Fibroblast of skin of right biceps (primary cell): ENCODE measurements at places on chromosomes 13 and 19.
A peak's percentile ranks its signal among the peaks of the same experiment; 100 is the strongest.

GRCh38 chr13:23561261-23561660 lies 9.0 kb upstream of the TNFRSF19 start:
- DNase-seq, result no peak

DNA sequence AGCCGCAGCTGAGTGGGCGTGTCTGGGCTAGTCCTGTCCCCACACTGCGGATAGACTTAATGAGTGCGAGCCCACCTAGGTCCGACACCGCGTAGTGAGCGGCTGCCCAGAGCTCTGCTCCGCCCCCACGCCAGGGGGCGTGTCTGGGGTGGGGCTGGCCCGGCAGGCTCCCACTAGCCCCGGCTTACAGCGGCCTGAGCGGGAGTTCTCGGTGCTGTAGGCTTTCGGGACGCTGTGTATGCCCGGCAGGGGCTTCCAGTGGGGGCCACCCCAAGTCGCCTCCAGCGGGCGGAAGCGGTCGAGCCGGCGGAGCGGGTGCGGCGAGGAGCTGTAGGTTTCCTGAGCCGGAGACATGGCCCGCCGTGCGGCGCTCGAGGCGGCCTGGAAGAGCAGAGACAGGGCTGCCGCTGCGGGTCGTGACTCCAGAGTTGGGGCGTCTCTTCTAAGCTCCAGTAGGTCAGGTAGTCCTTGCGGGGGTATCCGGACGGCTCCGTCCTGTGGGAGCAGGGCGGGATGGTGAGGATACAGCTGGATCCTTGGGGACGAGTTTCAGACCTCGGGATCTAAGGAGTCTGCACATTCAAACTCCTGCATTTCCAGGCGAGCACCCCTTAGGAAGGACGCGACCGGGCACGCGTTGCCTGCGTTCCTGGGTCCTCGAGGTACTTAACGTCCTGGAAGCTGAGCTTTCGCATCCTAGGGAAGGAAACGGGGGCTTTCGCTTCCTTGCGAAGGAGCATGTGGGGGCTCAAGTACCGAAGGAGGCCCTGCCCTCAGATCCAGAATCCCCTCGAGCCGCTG lies 1.2 kb downstream of the CGB7 start:
- peak; percentile 58 for DNase-seq

GRCh38 chr19:46926170-46927071 lies 65.6 kb downstream of the ARHGAP35 start:
- DNase-seq, result peak; percentile 36

- no peak for DNase-seq
Measured at GRCh38 chr19:23481043-23481442, 85.8 kb upstream of the ZNF91 start.

DNA sequence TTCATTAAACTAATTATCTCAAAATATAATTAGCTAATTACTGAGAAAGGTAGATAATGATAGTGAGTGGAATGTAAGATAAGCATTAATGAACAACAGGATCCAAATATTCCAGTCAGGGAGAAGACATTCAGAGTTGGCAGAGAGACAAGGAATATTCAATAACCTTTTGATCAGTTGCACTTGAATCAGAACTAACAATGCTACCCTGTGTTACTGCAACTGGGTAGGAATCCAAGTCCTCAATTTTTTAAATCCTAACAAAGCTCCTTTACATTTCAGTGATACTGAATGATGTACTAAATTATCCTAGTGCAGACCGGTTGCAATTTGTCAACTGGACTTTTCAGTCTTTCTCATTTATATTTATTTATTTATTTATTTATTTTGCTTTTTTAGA lies 107.1 kb upstream of the MIR17HG start:
- DNase-seq, result no peak

GRCh38 chr13:40389081-40389641 lies 277.3 kb downstream of the FOXO1 start:
- no peak for DNase-seq

- DNase-seq, result no peak
Measured at GRCh38 chr19:11169896-11170678, 14.5 kb upstream of the SPC24 start.

DNA sequence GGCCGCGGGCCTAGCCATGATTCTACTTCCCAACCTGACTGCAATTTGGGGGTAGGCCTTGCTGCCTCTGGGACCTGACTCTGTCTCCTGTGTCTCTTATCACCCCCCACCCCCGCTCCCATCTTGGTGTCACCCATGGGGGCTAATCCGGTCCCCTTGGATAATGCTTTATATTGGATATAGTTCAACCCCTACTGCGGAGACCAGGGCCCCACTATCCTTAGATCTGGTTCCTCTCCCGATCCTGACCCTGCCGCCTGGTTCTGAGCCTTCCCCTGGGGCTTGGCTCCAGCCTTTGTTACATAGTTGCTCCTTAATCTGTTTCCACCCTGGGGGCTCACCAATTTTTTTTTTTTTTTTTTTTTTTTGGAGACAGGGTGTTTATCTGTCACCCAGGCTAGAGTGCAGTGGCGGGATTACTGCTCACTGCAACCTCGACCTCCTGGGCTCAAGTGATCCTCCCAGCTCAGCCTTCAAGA lies 1.3 kb downstream of the BLOC1S3 start:
- DNase-seq, result no peak

DNA sequence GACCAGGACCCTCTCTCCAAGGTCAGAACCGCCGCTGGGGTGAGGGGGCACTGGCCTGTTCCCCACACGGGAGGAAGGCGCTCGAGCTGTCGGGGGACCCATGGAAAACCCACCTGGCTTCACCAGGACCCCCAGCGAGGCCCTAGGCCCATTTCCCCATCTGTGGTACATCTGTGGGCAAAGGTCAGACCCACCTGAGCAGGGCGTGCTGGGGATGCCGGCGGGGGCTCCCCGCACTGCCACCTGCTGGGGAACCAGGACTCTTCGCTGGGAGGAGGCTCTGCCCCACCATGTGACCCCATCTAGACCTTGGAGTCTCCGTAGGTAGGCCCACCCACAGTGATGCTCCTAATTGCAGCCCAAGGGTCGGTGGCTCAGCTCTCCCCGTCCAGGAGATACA lies 511 bp downstream of the WDR88 start:
- no peak for DNase-seq

DNA sequence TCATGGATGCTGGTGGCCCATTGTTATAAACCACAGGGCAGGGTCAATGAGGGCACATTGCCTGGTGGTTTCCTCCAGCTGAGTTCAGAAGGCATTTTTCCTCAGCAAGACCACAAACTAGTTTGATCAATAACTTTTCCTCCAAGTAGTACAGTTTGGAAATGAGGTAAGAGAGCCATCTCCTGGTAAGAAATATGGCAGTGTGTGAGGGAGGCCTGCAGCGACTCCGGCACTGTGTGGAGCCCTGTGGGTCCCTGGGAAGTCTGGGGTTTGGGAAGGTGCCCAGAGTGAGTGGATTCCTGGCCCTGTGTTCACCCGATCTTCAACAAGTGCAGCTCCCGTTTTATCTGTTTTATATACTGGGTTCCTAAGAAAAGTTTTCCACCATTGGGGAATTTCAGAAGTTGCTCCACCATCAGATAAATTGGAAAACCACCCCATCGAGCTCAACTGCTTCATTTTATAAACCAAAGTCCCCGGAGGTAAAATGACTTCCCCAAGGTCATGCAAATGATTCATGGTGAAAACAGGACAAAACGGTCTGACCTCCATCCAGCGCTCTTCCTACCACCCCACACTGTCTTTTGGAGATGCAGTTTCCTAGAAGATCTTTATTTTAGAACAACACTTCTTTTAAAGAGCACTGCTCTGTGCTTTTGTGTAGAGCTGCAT lies 148.4 kb downstream of the KATNAL1 start:
- DNase-seq, result peak; percentile 81

- peak; percentile 63 for DNase-seq
Measured at GRCh38 chr19:46481947-46482346, 10.6 kb upstream of the PNMA8A start.

DNA sequence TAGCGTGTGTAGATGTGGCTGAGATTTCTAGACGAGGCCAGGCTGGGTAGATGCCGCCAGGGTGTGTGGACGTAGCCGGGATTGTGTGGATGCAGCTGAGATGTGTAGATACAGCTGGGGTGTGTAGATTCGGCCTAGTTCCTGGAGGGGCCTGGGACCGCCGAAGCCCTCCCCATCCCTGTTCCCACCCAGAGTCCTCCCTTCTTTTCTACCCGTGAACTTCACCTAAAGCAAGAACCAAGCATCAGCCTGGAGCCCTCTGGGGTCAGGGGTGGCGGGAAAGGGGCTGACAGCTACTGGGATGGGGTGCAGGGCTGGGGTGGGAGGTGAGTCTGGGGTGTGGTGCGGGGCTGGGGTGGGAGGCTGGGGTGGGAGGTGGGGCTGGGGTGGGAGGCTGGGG lies 768 bp downstream of the TMPRSS9 start:
- no peak for DNase-seq

DNA sequence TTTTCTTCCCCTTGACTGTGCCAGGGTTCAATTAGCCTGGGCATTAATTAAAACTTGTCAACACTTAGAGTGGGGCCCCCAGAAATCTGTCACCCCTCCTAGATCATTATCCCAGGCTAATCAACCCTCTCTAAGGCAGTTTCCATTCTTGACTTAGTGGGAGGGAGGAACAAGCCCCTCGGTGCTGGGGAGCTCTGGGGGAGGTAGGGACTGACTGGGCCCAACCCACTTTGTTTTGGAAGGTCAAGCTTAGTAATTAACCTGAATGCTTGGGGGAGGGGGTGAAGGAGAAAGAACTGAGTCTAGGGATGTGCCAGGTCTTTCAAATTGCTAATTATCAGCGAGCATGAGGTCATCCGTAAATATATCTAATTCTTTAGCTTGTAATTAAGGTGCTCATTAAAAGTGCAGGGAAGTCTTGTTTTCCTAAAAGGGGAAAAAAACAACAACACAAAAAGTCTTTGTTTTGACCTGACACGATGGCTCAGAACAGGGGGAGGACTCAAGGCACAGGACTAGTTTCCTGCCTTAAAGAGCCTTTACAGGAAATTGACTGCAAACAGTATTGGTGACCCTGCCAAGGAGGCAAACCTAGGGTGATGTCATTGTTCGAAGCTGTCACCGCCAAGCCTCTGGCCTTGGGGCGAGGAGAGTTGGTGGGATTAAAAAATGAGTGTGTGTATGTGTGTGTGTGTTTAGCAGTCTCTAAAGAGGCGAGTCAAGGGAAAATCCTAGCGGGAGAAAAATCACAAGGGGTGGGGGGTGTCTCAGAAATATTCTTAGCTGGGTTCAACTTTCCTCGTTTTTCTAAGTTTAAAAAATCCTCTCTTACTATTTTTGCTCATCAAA lies 19.4 kb downstream of the ACTN4 start:
- DNase-seq, result peak; percentile 95

GRCh38 chr19:8367327-8368001 lies 3.5 kb downstream of the ANGPTL4 start:
- DNase-seq, result peak; percentile 98

DNA sequence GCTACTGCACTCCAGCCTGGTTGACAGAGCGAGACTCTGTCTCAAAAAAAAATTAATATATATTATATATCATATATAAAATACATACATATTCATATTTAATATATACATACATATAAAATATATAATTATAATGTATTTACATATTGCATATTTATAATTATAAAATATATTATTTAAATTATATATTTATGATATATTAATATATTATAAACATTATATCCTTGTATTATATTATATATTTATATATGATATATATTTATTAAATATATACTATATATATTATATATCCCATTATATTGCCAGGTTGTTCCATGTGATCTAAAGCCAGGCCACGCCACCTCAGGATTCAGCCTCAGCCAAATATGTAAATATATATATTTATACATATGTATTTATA lies 9.7 kb downstream of the BRME1 start:
- DNase-seq, result no peak

DNA sequence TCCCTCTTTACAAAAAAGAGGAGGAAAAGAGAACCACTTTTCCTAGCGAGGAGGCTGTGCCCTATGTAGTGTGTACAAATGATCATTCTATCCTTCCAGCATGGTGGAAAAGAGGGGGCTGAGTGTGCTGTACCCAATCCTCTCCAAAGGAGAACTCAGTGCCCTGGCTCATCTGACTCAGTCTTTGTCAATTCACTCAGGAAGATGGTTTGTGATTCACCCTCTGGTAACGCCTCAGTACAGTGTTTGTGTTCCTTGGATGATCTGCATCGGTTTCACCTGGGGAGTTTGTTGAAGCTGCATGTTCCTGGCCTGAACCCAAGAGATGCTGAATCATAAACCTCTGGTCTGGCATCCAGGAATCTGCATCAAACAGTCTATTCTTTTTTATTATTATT lies 18.3 kb upstream of the ENOX1 start:
- peak; percentile 97 for DNase-seq

GRCh38 chr13:97307118-97307881 lies 85.2 kb downstream of the MBNL2 start:
- DNase-seq, result no peak

DNA sequence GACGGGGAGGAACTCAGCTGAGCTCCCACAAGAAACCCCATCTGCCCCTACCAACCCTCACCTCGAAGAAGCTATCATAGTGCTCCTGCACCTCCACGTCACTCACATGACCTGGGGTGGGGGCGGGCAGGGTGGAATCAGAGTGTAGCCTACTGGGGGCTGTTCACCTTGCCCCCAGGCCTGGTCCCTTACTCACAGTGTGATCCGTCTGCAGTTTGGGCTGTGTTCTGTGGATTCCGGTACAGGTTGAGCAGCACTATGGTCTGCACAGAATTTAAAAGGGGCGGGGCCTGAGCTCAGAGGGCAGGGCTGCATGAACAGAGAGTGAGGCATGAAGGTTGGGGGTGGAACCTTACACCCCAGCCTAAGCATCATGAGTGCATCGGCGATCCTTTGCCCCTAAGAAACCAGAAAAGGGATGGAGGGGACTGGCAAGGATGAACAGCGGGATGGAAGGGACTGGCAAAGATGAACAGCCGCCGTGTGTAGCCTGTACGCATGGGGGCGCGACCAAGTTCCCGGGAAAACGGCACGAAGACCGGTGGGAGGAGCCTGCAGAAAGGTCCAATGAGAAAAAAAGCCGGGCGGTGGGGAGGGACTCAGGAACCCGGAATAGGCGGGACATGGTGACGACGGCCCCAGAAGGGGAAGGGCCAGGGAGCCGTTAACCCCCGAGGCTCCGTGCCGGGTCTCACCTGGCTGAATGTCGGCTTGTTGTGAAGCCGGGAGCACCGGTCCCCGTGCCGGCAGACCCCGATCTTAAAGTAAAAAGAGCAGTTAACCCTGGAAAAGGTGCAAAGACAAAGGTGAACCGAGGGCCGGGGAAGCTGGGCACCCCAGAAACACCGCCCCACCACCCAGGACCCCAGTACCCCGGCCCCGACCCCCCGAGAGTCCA lies 539 bp downstream of the U2AF1L4 start:
- peak; percentile 97 for DNase-seq

DNA sequence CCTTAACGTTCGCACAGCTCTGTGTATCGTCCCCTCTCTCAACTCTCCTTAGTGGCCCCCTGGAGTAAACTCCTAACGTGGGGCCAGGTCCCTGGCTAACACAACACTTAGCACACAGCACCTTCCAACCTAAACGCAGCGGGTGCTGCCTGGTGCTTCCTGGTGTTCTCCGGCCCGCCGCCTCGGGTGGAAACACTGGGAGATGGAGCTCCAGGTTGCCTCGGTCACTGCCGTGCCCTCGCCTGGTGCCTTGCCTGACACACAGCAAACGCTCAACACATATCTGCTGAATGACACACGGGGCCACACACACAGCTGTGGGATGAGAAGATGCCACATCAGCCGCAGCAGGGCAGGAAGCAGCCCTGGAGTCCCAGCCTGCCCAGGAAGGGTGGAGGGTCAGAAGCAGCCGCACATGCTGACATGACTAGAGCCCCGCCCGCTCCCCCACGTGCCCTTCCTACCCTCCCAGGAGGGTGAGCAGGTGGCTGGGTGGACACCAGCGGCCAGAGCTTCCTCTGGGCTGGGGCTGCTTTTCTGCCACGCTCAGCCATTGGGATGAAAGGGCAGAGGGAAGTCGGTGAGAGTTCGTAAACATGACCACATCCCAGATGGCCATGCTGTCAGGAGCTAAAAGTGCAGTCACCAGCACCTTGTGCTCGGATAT lies 6.6 kb downstream of the PEPD start:
- peak; percentile 15 for DNase-seq

GRCh38 chr19:16562608-16563025 lies 9.6 kb downstream of the SLC35E1 start:
- DNase-seq, result no peak
